T-helper 9 cell (primary cell): ENCODE measurements at places on chromosomes 5 and 9.

- peak; percentile 19 for DNase-seq
Observed at GRCh38 chr5:150624334-150625163, 15.9 kb upstream of the SYNPO start.

GRCh38 chr5:127398508-127398907, 107.9 kb downstream of the MEGF10 start:
- no peak for DNase-seq

GRCh38 chr5:32018476-32019436, 155.4 kb downstream of the GOLPH3 start:
- no peak for DNase-seq

DNA sequence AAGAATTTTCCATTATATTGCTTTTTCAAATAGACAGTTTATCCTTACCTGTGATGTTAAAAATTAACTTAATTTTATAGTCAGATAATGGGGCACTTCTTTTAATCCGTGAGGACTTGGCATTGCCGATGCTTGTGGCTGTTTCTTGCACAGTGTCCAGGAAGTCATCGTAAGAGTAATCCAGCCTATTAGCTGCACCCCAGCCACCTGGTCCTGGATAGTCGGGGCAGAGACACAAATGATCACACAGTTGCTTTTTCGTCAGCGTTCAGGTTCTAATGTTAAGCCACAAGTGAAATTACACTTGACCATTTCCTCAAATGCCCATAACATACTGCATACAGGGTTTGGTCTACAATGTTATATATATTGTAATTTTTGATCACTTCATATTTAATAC, 107.4 kb downstream of the SVEP1 start:
- no peak for DNase-seq

DNA sequence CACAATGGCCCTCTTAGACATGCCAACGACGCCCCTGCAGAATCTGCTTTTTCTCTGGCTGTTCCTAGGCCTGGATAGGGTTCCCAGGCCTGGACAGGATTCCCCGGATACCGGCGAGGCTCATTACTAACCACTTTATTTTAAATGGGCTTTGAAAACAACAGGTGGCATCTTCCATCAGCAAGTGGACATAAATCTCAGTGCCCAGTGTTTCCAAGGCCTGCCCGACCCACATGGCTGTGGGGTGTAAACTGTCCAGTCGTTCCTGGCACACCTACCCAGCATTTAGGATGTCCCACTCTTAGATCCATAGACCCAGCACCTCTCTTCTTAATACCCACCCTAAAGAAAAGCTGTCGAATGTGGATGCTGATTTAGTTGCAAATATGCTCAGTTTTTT, 896 bp downstream of the CMBL start:
- no peak for DNase-seq

DNA sequence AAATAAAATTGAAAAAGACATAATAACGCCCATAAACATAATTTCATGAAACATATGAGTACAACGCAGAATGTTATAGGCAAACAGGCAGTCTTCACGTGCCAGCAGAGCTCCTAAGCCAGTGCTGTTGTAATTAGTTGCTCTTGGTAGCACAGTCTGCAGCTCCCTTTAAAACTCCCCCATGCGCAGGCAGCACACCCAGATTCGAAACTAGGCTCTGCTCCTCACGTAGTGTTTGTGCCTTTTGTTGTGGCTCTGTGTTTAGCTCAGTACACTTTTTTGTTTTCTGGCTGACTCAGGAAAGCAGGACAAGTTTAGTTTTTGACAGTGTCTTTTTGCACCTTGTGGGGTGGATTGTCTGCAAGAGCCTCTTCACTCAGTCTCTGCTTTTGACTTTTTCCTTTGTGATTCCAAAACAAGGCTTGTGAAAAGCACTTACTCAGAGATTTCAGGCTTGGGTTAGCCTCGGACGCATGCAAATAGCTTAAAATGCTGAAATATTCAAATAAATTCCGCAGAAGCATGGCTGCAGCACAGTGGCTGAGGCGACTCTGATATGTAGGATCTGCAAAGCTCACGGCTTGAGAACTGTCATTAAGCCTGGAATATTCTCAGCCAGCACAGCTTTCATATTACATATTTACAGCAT, 113.6 kb downstream of the IRX1 start:
- no peak for DNase-seq

DNA sequence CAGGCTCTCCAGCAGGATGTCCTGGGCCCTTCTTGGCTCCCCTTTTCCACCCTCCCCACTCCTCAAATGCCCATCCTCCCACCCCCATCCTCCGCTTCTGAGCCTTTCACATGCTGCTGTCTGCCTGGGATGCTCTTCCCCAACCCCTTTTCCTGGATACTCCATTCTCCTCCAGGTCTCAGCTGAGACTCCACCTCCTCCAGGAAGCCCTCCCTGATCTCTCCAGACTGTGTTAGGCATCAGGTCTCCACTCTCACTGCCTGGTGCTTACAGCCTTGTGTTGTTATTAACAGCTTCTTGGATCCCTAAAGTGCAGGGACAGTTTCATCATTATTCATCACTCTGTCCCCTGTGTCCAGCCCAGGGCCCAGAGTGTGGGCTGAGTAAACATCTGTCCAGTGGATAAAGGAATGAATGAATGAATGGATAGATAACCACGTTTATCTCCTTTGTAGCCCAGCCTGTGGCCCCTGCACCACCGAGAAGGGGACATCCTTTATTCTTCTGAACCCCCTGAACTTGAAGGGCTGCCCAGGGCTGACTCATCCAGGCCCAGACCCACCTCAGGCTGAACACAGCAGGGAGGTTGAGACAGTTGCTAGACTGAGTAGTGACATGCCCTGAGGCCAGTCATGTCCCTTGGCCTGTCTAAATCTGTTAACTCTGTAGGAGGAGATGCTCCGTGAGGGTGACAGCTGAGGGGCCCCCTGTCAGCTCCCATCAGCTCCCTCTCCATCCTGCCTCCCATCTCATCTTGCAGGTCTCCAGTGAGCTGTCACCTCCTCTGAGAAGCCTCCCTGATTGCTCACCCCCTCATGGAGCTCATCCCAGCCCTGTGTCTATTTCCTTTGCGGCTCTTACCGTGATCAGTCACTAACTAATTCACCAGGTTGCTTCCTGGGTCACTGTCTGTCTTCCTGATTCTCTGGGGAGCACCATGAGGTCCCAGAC, 14.6 kb upstream of the LAMC3 start:
- DNase-seq: no peak

DNA sequence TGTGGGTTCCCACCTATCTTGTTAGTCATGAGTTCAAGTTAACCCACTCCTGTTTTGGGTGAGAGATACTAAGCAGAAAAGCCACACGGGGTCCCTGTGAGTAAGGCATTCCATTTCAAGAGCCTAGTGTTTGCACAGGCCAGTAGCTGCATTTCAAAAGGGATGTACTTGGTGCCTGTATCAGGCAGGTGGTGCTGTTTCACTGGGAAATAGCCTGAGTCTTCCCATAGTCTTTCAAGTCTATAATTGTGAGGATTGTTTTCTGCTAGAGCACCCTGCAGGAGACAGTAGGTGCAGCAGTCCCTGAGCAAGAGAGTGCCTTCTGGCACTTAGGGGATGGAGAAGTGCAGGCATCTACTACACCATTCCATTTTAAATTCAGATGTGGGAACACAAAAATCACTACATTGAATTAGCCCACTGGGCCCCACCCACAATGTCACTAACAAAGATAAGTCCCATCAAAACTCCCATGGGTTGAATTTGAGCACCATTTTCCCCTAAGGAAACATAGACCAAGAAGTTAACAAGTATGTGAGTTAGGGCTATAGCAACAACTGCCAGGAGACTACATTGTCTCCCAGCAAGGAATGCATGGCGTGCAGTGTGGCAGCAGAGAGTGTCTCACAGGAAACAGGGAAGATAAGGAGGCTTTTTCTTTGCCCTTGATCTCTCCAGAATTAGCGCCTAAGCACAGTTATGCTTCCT, 263.2 kb downstream of the COX7C start:
- no peak for DNase-seq

DNA sequence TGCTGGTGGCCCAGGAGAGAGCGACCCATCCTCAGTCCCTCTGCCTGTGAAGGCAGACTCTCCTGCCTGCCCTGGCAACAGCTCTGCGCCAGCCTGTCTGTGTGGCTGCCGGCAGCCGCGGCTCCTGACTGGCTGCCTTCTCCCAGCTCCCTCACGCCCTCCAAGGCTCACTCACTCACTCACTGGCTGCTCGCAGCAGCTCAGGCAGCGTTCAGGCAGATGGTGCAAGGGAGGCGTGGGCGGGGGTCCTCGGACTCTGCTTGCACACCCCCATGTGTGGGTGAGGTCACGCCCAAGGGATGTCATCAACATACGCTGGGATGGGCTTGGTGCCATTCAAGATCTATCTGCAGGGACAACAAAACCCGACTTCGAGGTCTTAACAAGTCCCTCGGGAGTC, 66.7 kb downstream of the DAB2IP start:
- no peak for DNase-seq

DNA sequence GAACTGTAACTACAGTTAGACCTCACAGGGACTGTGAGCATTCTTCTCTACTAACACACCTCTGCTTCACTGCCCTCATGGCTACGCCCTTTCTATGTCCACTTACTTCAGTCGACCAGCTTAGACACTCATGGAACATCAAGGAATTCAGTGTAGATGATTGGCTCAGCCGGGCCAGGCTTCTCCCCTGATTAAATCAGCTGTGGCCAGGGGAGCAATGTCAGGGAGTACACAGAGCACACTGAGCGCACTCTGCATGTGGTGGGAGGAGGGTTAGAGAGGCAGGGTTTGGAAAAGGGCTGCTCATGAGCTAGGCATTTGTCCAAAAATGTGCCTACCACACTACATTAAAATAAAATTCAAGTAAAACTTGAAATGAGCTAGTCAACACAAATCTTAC, 400.5 kb downstream of the ARRDC3 start:
- DNase-seq: no peak

GRCh38 chr5:112127861-112128260, 291.2 kb downstream of the EPB41L4A start:
- no peak for DNase-seq

GRCh38 chr5:68194386-68194785, 21.2 kb upstream of the PIK3R1 start:
- no peak for DNase-seq

DNA sequence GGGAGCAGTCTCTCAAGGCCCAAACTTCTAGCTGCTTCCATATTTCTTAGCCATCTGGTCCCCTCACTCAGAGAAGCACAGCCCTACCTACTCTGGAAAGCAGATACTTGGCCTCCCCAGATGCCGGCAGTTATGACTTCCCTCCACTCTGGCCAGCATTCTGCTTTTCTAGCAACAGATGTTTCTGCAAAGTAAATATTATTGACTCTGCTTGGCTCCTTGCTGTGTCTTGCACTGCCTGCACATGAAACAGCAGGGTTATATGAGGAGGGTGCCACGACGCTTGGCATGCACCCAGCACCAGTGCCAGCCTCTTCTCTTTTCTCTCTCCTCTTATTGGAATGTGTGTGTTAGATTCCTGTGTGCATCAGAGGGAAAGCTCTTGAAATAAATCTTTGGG, 99.7 kb downstream of the ARHGAP26 start:
- no peak for DNase-seq

DNA sequence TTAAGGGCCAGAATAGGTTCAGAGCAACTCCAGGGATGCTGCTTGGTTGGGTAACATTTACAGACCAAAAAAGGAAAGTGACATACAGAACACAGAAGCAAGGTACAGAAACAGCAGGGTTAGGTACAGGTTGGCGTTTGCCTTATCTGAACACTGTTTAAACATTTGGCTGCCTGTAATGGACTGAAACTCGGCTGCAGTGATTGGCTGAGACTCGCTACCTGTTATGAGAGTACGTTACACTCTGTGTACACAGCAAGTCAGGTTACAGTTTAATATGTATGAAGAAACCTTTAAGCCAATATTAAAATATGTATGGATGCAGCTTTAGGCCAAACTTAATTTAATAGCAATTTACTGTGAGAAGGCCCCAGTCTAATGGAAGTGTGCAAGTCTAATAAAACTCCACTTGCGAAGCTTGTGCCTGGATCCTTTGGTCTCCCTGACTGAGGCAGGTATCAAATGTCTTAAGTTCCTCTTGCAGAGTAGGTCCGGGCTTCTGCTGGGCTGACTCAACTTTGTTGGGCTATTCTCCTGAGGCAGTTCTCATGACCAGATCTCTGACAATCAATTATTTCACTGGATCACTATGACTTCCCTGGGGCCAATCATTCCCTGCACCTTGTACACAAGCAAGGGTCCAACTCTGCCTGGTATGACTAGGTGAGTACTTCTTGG, 204.9 kb downstream of the ZNF462 start:
- no peak for DNase-seq

DNA sequence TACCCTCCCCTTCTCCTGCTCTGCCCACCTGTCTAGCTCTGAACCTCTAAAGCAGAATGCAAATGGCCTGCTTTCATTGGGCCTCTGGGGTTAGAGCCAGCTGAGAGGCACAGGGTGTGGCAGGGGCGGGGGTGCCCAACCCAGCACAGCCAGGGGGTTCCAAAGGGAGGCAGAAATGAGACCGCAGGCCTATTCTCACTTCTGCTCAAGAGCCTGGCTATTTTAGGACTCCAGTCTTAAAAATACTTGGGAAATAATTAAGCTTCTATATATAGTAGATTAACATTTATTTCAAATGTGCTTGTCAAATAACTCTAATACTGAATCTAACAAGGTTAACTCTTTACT, 5.7 kb downstream of the QSOX2 start:
- no peak for DNase-seq

GRCh38 chr9:136757328-136757727, 715 bp downstream of the LCN8 start:
- DNase-seq: no peak

GRCh38 chr9:132546148-132547051, 36.0 kb upstream of the BARHL1 start:
- DNase-seq: no peak

- DNase-seq: no peak
Observed at GRCh38 chr5:90613459-90613858, 54.9 kb downstream of the ADGRV1 start.

DNA sequence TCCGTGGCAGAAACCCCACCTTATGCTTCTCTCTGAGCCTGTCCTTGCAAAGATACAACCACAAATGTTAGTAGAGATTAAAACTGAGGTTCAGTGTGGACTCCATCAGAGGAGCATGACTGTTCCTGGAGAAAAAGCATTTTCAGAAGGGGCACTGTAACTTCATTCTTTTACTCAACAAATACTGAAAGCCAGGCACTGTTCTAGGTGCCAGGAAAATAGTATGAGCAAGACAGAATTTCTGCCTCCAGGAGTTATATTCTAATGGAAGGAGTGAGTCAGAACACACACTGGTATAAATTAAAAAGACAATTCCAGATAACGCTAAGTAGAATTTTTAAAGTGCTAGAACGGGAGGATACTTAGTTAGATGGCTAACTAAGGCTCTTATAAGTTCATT, 251.4 kb upstream of the GAS1 start:
- DNase-seq: no peak

DNA sequence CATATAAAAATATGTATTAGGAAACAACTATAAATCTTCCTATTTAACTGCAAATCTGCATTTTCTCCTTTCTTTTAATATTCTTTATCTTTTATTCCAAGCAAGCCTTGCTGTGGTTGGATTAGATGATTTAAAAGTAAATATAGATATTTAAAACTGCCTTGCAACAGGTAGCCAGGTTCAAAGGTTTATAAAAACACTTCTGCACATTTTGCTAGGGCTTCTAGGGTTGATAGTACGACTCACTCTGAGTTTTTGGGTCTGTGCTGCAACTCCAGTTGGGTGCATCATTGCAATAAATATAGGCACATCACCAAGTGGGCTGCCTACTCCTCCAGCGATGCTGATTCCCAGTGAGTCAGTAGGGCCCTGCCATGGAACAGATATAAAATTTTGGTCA, 167.7 kb downstream of the MPDZ start:
- no peak for DNase-seq
